Fibroblast of upper back skin (primary cell): ENCODE measurements at places on chromosomes 3 and 15.

DNA sequence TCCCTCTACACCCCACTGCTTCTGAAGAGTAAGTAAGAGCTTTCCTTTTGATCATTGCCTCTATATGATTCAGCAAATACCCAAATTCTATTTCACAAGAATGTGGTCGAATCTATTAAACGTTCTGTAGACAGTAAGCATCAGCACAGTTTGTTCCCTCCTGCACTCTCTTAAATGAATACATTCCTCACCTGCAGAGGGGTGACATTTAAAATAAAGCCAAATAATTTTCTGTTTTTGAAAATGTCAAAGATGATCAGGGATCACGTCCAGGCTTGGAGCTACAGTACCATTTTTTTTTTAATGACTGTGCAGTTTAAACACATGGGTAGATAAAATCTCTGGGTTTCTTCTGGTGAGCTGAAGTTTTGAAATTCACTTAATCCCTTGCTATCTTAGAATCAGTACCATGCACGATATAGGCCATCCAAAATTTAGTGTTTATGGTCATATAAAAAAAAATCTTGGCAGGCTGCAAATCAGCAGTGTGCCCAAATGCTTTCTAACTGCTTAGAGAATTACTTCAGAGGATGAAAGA lies 12.8 kb downstream of the PYDC2 start:
- DNase-seq, result no peak

DNA sequence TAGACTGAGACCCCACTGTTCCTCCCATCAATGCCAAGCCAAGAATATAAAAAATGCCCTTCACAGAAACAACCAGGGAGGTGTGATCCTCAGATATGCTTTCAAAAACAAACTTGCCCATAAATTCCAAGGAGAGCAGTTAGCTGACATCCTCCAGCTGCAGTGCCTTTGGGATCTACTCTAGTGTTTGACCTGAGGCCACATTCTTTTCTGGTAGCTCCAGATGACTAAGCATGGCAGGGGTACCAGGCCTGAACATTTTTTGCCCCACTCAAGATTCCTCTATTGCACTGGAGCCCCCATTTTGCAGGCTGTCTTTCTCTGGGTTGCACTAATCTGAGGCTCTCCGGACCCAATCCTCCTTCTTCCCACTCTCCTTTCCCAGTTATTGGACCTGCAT lies 27.9 kb upstream of the ACP3 start:
- no peak for DNase-seq

- peak; percentile 91 for DNase-seq
These were observed 32.9 kb downstream of the SEMA6D start for GRCh38 chr15:47750030-47750739.

DNA sequence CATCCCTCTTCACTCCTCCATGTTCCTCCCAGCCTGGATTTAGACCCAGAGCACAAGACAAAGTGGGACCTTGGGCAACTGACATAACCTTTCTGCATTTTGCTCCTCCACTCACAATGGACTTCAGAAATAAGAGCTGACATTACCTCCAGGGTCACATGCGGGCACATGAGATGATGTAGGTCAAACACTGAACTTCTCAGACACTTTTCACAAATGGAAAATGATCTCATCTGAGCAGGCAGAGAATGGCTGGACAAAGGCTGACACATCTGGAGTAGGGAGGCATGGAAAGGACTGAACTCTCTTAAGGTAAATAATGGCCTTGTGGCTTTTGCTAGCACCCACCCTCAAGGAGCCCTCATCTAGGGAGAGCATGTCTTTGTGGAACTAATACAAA lies 849.2 kb upstream of the CFAP20DC start:
- DNase-seq, result no peak

- DNase-seq, result no peak
These were observed 20.5 kb upstream of the ENTPD3 start for GRCh38 chr3:40366203-40367162.

DNA sequence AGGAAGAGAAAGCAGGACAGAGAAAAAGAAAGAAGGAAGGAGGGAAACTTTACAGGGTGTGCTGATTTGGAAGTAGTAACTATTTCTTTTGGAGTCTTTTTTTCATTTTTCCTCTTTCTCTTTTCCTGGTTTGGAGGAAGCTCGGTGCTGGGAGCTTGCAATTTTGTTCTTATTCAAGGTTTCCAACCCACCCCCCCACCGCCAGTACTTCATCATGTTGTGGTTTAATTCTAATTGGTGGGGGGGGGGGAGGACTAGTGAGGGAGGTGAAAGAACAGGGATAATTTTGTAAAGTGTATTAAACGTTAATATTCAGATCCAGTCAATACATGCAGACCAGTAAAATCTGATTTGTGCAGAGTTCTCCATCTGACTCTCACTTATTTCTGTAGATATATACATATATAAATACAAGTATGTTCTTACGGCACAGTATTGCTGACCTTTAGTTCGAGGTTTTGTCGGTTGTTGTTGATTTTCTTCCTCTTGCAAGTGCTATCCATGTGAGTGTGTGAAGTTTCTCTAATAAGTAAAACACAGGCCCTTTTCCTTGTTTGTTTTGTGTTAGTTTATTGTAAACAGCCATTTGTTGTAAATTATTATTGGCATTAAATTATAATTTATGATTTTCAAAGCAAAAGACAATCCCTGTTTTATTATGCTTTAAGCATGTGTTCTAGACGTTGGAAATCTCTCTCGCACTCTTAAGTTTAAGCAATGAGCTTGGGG lies 9.3 kb downstream of the NR2F2 start:
- DNase-seq, result no peak
